ENCODE measurements at places on chromosomes 4 and X.

GRCh38 chr4:166123546-166123945 is 250.5 kb downstream of the TLL1 start:
- no peak for DNase-seq

- DNase-seq = no peak
Observed at GRCh38 chrX:72052415-72053090, 79.2 kb downstream of the RTL5 start.

DNA sequence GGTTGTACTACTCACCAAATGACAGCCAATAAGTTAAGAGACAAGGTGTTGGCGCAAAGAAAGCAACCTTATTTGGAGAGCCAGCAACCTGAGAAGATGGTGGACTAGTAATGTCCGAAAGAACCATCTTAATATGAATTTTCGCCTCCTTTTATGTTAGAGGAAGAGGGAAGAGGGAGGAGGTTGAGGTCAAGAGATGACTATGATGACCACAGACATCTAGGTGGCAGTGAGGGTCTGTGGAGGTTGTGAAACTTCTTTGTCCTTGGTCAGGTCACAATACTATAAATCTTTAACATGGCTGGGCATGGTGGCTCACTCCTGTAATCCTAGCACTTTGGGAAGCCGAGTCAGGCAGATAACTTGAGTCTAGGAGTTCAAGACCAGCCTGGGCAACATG is 15.4 kb downstream of the CDKL5 start:
- DNase-seq = no peak

GRCh38 chr4:27005905-27006590 is 145.4 kb downstream of the STIM2 start:
- DNase-seq = no peak

DNA sequence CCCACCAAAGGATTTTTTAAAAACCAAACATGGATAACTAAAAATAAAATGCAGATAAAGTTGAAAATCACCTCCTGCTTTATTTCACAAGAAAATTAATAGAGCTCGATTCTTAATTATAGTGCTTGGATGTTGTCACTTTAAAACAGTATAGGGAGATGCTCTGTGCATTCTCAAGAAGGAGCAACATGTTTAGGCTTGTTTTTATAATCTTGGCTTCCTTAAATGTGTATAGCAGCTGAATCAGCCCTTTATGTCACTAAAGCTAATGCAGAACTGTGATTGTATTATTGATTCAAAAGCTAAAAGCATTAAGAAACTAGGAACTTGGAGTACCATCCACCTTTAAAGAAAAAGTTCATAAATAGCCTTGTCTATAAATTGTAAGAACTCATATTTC is 12.9 kb downstream of the UTP3 start:
- no peak for DNase-seq

DNA sequence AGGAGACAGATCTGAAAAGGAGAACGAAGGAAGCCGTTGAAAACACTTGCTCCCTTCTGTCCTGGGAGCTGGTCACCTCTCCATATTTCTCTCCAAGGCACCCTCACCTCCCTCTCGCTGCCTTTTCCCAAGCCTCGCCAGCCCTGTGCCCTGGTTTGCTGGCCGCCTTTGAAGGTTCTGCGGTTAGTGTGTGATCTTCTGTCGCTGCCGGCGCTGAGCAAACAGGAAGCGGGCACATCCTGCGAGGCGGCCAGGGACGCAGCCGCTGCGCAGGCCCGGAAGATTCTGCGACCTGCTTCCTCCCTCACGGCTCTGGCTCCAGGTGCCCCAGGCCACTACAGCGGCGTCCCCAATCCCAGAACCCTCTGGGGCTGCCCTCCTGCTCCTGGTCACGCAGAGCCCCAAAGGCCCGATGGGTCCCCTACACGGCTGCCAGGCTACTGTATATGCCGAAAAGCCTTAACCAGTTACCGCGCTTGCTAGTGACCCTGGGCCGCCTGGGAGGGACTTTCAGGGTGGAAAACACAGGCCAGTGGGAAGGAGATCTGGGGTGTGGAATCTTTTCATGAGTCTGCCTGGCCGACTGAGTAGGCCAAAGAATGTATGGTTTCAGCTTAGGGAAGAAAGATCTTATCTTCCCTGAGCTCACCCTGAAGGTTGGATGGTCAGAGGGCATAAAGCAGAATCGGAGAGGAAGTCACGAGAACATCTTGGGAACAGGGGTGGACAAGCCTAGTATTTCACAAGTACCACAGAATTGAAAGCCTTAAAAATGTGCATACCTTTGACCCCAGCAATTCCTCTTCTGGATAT is 2.3 kb upstream of the SASH3 start:
- no peak for DNase-seq

GRCh38 chr4:13445841-13446790 is 38.0 kb downstream of the RAB28 start:
- DNase-seq = no peak

DNA sequence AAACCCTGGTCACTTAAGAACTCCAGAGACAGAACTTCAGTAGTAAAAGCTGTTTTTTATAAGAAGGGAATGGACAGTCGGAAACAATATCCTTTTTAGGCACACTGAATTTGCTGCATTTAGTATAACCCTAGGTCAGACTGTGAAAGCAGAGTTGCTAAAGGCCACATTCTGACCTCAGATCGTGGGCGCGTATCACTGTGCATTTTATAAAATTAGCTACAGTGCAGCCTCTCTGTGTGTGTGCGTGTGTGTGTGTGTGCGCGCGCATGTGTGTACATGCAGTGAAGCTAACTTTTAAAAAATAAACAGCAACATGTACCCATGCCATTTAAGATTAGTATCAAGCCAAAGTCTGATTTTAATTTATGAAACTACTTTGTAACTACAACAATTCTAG is 8.0 kb downstream of the ZNF827 start:
- no peak for DNase-seq

GRCh38 chr4:116736756-116737155 is 348.6 kb downstream of the TRAM1L1 start:
- DNase-seq = no peak

DNA sequence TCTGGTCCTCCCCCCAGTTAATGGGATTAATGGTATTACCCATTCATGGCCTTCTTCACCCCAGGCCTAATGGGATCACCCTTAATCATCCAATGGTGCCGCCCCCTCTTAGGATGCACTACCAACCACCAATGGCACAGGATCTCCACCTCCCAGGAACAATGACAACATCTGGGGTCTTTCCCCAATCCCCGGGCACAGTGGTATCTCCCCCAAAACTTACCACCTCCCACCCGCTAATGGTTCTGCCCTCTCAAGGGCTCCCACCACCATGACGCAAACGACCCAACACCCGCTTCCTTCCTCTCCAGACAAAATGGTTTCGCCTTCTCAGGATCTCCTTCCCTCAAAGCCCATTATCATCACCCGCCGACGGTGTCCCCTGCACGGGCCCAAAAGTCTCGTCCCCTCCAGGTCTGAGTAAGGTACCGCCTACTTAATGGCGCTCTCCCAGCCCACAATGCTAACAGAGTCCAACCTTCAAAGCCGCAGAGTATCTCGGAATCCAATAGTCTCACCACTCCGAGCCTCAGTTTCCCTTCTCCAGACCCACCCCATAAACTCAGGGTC is 458 bp downstream of the GRIPAP1 start:
- DNase-seq = no peak

DNA sequence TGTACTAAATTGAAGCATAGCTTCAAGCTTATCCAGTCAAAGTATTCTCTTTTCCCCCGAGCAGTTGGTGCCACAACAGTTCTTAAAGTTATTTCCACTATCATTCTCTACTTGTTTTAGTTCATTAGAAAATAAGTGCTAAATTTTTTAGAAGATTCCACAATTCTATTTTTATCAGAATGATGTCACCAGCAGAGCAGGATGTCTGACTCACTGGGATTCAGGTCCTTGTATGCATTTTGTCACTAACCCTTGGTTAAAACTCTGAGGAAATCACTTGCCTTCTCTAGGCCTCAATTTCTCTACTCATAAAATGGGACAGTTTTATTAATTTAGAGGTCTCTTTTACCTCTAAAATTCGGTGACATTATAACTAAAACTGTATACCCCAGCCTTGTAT is 3.4 kb downstream of the DDX53 start:
- no peak for DNase-seq

GRCh38 chr4:2887343-2887742 is 43.7 kb downstream of the ADD1 start:
- no peak for DNase-seq

GRCh38 chr4:8560265-8561047 is 19.7 kb upstream of the GPR78 start:
- no peak for DNase-seq

DNA sequence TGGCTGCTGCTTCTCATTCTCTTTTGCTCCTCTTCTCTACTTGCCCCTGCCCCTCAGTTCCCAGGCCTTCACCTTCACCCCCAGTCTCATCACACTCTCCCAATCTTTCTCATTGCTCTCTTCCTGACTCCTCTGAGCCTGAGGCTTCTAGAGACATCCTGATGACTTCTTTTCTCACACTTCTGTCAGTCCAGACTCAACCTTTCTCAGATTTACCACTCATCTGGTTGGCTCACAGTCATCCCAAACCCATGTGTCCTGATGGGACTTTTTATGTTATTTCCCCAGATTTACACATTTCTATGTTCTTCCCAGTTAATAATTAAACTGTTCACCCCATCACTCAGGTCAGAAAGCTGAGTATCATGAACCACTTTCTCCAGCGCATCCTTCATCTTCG is 68.0 kb downstream of the TMA16 start:
- no peak for DNase-seq
